Vein endothelial cell (primary cell): ENCODE measurements at places on chromosomes 5 and 9. TPM values are rescaled to one million over a fixed set of nuclear protein-coding genes. Genes with fewer than 3 reads are reported as not detected.

FOXI1 gene
- total RNA-seq = under 0.01 TPM in 1 of 2 replicates, not detected in the other

NR6A1 gene
- 1.1 and 1.3 TPM in 2 replicates for total RNA-seq

F12 gene
- total RNA-seq = 0.57 and 1.6 TPM in 2 replicates

LAMC3 gene
- under 0.01 and 0.19 TPM in 2 replicates for total RNA-seq

LRRC19 gene
- total RNA-seq = not detected in 2 replicates

NELFB gene
- 73.9 and 77.1 TPM in 2 replicates for total RNA-seq

LHFPL2 gene
- 46.7 and 65.9 TPM in 2 replicates for total RNA-seq

FOXD4 gene
- under 0.01 and 0.19 TPM in 2 replicates for total RNA-seq

ST6GALNAC4 gene
- total RNA-seq = 75.8 and 85.3 TPM in 2 replicates

TNFSF8 gene
- total RNA-seq = not detected in 2 replicates

PCDHA1 gene
- not detected in 2 replicates for total RNA-seq

VLDLR gene
- 12.4 and 17.7 TPM in 2 replicates for total RNA-seq
